ENCODE measurements at places on chromosomes 1 and 21.

- DNase-seq = peak; percentile 54
These were observed 4.8 kb downstream of the LMOD1 start for GRCh38 chr1:201941420-201942128.

DNA sequence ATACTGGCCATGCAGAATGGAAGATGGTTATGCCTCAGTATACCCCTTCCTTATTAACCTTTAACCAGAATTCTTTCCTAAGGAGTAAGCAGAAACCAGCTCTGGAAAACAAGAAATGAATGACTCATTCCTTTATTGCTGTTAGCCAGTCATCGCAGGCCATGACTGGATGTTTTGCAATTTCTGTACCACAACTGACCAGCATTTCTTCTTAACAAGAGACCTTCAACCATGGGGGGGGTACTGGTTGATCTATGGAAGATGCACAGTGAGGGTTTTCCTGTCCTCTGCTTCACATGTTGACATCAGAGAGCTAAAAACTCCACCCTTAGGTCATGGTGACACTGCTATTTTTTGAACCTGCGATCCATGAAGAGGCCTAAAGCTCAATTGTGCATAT, 28.0 kb upstream of the RNF2 start:
- DNase-seq = no peak

GRCh38 chr1:226943156-226943555, 3.1 kb downstream of the COQ8A start:
- no peak for DNase-seq

DNA sequence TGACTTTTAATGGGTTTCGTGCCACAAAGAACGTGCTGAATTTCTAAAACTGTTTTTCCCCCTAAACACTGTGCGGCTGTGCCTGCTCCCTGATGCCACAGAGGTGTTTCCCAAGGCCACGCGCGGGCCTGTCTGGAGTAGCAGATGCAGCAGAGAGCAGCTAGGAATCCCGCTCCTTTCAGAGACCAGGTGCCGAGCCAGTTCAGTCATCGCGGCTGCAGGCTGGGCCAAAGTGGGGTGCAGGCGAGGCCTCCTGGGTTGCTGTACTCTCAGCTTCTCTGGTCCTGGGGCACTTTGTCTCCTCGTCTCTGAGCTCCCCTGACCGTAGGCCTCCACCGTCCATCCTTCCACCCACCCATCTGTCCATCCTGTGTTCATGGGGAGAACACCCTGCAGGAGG, 17.4 kb upstream of the DIP2A start:
- no peak for DNase-seq

GRCh38 chr1:32884726-32885125, 1.6 kb upstream of the HPCA start:
- DNase-seq = no peak

DNA sequence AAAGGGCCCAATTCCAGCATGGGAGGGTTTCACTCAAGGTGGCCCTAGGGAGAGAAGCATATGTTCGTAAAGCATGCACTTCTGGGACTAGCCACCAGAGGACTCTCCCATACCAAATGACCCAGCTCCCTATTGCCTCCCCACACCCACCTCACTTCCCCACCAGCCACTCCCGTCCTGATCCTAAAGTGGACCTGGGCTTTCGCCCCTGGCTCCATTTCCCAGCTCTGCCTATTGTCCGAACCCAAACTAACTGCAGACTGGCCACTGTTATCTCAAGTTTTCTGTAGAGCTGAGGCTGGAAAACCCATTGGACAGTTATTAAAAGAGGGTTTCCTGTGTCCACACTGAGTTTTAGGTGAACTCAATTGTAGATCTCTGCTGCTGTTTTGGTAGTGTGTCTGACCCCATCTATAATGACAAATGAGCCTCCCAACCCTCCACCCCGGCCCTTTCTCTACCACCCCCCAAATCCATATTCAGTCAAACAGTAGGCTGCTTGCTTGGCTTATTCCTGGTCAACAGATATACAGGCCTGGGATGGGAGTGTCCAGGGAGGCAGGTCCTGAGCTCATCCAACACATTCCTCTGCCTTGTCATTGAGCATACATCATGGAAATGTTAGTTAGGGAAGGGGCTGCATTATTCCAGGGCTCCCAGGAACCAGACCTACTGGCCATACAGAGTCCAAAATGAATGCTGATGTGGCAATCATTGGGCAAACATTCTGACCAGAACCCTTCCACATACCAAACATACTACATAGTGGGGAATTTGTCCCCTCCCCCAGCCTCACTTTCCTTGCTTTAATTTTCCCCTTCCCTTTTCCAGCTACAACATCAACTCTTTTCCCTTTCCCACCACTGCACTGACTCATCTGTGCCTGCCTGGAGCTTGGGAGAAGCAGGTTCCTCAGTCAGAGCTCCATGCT, 59.2 kb downstream of the ABCA4 start:
- peak; percentile 55 for DNase-seq

DNA sequence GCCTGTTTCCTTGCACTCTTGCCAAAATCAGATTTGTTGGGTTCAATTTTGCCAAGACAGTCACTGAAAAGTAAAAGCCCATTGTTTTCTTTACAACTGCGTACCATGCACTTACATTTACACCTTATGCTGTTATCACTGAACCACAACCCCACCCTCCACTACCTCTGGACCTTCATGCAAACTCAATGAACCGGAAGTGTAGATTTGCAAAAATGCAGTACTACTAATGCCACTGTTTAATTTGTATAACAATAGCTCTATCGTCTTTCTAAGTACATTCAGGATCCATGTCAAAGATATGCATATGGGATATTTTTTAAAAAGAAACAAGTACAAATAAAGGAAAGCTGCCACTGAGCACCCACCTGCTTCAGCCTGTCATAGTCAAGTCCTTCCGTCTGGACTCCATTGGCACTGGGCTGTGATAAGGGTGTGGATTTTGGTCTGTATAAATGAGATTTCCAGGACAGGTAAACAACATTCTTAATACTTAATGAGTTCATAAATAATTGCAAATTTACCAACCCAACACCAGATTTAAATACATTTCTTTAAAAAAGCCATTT, 72.9 kb upstream of the LBR start:
- DNase-seq = no peak

DNA sequence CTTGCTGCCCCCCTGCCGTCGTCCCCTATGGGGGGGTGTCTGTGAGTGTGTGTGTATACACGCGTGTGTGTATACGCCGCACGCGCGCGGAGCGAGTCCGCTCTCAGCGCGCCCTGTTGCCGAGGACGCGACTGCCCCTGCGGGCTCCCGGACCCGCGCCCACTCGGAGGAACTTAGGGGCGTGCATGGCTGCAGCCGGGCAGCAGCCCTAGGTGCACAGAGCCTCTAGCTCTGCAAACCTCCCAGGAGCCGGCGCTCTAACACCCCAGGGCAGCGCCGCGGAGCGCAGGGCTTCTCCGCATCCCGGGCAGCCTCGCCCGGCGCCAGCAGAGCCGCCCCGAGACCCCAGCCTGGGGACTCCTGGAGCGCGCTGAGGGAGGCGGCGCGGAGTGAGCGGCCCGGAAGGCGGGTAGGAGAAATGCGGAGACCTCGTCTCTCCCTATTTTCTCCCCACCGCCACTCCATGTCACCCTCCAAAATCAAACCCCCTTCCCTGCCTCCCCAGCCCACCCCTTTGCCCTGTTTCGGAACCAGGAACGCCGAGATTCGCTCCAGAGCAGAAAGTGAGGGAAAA, 574 bp downstream of the ITPKB start:
- DNase-seq = peak; percentile 36

GRCh38 chr1:234699795-234700665, 90.1 kb upstream of the IRF2BP2 start:
- no peak for DNase-seq

- DNase-seq = no peak
These were observed 51.8 kb downstream of the MAGI3 start for GRCh38 chr1:113442131-113442530.

- DNase-seq = no peak
These were observed 6.3 kb downstream of the CELSR2 start for GRCh38 chr1:109255678-109256077.

DNA sequence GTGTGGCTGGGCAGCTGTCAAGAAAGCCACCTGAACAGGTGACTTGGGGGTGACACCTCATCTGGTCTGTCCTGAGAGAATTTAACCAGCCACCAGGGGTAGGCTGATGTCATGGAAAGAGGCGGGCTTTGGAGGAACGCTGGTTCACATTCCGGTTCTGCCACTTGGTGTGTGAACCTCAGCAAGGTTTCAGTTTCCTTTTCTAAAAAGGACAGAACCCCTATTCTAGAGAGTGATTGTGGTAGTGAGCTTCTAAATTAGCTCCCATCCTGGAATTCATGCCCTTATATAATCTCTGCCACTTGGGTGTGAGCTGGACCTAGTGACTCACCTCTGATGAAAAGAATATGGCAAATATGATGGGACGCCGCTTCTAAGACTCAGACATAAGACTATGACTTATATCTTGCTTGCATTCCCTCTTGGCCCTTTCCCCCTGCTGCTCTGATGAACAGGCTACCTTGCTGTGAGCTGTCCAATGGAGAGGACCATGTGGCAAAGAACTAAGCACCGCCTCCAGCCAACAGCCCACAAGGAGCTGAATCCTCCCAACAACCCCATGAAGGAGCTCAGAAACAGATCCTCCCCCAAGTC, 332.1 kb downstream of the RRAGC start:
- DNase-seq = no peak

- no peak for DNase-seq
These were observed 7.6 kb upstream of the HJV start for GRCh38 chr1:146029117-146029516.

DNA sequence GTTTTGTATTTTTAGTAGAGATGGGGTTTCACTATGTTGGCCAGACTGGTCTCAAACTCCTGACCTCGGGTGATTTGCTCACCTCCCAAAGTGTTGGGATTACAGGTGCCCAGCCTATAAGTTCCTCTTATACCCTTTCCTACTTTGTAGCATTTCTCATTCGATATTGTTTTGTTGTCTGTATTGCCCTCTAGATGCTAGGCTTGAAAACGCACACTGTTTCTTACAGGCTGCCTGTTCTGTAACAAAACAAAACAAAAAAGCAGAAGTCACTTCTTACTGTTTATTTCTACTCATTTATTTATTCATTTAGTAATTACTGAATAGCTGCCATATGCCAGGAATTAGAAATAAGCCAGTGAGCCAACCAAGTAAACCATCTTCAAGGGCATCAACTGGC, 136.9 kb upstream of the BMP8A start:
- DNase-seq = no peak

DNA sequence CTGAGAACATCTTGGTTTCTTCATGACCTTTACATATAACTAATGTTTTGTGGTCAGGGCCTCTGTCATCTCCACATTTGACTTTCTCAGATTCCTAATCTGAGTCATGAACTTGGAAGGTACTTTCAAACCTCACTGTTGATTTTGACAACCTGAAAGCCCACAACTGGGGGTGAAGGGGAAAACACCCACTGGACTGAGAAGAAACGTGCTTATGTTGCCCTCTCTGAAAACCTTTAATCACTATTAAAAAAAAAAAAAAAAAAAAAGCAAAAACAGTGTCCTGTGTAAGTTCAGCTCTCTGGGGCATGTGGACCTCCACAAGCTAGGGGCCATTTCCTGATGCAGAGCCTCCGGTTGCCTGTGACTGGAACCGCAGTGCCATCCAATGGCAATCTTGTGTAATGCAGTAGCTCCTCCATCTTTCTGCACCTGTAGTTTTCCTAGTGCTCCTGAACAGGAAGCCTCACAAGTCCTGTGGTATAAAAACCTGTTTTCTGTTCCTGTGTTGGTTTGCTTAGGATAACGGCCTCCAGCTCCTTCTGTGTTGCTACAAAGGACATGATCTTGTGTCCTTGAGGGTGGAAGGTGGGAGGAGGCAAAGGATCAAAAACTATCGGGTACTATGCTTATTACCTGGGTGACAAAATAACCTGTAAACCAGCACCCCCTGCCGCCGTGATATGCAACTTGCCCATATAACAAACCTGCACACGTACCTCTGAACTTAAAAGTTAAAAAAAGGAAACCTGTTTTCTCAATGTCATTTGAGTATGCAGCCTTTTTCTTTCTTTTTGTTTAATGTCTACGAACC, 124.5 kb downstream of the ZNF648 start:
- peak; percentile 62 for DNase-seq

GRCh38 chr1:94047949-94048348, 73.0 kb downstream of the ABCA4 start:
- DNase-seq = no peak
